ENCODE measurements at places on chromosomes 4 and X.

DNA sequence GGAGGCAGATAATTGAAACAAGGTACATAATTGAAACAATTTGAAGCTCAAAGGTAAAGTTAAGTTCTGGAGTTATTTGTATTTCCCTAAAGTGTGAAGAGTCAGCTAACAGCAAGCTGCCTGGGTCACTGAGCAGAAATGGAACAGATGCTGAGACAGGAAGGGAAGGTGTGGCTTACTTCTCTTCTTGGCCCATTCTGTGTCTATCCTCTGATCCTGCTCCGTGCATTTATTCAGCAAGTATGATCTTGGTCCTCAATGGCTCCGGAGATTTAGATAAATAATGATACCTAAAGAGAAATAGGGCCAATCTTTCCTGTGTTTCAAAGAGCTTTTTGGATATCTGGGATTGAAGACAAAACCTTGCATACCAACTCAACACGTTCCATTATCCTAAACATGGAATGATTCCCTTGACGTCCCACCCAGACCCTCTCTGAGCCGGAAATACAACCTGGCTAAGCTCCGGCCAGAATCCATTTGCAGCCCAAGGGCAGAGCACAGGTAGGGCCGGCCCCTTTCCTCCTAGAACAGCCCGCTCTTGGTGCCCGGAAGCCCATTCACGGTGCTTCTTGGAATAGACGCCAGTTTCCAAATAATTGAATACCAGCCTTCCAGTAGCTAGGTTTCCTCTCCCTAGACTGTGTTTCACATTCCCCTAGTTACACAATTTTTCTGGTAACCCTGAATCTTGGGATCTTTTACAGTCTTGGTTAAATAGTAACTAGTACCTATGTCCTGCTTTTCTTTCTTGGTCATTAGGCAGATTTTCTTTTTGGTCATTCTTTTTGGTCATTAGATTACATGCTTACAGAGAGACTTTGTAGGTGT is 211.0 kb downstream of the NWD2 start:
- peak overlapping the region; percentile 73 for H3K27ac ChIP-seq
- no peaks in the 10 kb centered on the region for H3K4me1 ChIP-seq
- peak overlapping the region; percentile 57 for H3K4me3 ChIP-seq

GRCh38 chr4:119321921-119322687 is at the start of gene FABP2:
FABP2 (minus strand) TSS chr4:119322138; CDS start chr4:119322102, 36 bp downstream.
- H3K4me1 ChIP-seq, result no peaks in the 10 kb centered on the region
- peak within 1 kb of the TSS; percentile 31 for H3K4me3 ChIP-seq
- no peaks in the 10 kb centered on the region for H3K27me3 ChIP-seq
- DNase-seq, result no peak
- H3K36me3 ChIP-seq, result no peaks in the 10 kb centered on the region

GRCh38 chrX:78104447-78105176 is 564 bp downstream of the PGK1 start:
- no peaks in the 10 kb centered on the region for H3K36me3 ChIP-seq
- no peaks in the 10 kb centered on the region for H3K4me1 ChIP-seq
- peak overlapping the region; percentile 98 for H3K27ac ChIP-seq

GRCh38 chr4:140947506-140947905 is 185.8 kb downstream of the RNF150 start:
- H3K36me3 ChIP-seq, result no peaks in the 10 kb centered on the region
- H3K4me1 ChIP-seq, result no peaks in the 10 kb centered on the region
- DNase-seq, result no peak

DNA sequence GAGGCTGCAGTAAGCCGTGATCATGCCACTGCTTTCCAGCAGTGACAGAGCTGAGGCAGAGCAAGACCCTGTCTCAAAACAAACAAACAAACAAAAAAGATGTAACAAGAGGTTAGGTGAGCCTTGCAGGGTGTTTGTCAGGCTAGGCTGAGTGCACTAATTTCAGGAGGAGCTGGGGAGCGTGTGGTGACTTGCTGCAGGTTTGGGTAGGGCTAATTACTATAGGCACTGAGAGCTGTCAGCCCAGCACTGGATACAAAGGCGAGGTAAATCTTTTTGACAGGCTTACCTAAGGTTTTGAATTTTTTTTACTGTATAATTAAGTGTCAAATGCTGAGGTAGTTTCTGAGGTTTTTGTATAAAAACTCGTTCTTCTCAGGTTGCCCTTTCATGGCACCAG is 29.8 kb upstream of the SH3D19 start:
- no peak overlapping the region for H3K4me3 ChIP-seq
- peaks cover 3% of the 10 kb centered on the region for H3K4me1 ChIP-seq
- H3K27me3 ChIP-seq, result no peaks in the 10 kb centered on the region
- DNase-seq, result no peak

- DNase-seq, result no peak
- H3K36me3 ChIP-seq, result no peaks in the 10 kb centered on the region
- H3K27me3 ChIP-seq, result no peaks in the 10 kb centered on the region
- H3K27ac ChIP-seq, result no peak overlapping the region
- no peaks in the 10 kb centered on the region for H3K4me1 ChIP-seq
Observed at GRCh38 chr4:7854697-7855370, 84.8 kb downstream of the AFAP1 start.

DNA sequence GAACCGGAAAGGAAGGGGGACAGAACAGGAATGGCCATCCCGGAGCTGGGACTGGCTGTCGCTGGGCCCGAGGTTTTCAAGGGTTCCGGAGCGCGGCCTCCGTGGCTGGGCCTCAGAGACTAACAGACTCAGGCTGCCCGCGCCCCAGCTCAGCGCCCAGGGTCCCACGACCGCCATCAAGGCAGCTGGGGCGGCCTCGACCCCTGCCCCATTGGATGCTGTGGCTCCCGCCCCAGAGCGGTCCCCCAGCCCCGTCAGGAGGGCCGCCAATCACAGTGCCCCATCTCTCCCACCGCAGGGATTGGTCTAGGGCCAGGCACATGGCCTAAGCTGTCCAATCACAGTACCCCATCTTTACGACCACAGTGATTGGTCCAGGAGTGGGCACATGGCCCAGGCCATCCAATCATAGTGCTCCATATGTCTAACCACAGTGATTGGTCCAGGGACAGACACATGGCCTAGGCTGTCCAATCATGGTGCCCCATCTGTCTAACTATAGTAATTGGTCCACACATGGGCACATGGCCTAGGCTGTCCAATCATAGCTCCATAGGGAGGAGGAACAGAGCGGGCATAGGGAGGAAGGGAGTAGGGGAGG is 105.3 kb upstream of the NKX1-1 start:
- H3K4me1 ChIP-seq, result no peaks in the 10 kb centered on the region
- H3K36me3 ChIP-seq, result no peaks in the 10 kb centered on the region
- no peaks in the 10 kb centered on the region for H3K27me3 ChIP-seq
- no peak overlapping the region for H3K27ac ChIP-seq
- H3K4me3 ChIP-seq, result no peak overlapping the region

DNA sequence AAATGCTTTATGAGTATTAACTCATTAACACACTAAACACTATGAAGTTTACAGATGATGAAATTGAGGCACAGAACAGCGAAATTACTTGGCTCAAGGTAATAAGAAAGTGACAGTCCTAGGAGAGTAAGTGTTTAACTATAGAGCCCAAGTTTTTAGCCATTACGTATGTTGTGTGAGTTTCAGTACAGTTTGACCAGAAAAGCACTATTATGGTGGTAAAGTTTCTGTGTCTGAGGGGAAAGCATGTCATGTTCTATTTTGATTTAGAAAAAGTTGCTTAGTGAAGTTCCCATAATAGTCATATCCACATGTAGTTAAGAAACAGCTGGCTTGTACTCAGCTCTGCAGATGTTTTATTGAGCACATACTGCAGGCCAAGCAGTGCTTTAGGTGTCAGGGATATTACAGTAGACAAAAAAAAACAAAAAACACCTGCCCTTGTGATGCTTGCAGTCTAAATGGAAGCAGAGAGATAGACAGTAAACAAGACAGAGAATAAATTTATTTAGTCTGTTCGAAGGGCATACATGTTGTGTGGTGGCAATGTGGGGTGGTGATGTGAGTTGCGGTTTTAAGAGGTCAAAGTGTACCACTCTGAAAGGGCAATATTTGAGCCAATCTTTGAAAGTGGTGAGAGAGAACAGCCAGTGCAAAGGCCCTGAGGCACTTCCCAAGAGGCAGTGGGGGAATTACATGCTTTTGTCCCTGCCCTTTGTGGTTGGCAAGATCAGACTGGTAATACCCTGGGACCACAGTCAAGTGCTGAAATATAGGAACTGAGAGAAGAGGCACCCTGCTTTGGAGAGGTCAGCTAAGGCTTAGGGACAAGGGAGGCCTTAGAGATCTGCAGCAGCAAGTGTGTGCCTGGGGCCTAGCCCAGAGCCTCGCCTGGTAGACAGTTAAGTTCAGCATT is 6.2 kb downstream of the TMEM131L start:
- DNase-seq, result no peak
- no peaks in the 10 kb centered on the region for H3K36me3 ChIP-seq
- no peak overlapping the region for H3K4me3 ChIP-seq
- H3K27ac ChIP-seq, result no peak overlapping the region

DNA sequence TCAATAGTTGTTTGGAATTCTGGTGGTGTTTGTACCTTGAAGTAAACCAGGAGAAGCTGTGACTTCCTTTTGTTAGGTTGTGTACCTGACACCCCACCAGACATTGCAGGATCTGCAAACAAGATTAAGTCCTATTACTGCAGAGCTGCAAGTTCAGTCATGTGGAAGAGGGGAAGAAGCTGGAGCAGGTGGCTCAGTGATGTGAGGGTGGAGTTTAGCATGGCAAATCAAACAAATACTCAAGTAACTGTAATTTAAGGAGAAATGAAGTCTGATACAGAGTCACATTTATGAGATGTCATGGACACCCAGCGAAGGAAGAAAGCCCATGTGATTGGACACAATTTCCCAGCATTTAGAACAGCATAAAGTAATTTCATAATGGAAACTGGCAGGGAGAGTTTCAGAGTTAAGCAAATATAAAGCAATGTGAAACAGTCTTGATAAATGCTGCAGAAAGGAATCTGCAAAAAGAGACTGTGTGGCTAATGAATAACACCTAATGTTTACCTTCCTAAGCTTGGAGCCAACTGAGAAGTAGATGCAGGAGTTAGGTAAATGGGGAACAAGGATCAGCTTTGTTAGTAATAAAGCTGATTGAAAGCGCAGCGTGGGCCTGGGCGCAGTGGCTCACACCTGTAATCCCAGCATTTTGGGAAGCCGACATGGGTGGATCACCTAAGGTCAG is 249.1 kb downstream of the GBA3 start:
- H3K27me3 ChIP-seq, result no peaks in the 10 kb centered on the region
- no peak overlapping the region for H3K4me3 ChIP-seq
- H3K4me1 ChIP-seq, result no peaks in the 10 kb centered on the region
- DNase-seq, result no peak

- no peak overlapping the region for H3K27ac ChIP-seq
- no peaks in the 10 kb centered on the region for H3K36me3 ChIP-seq
- H3K4me3 ChIP-seq, result no peak overlapping the region
- no peaks in the 10 kb centered on the region for H3K4me1 ChIP-seq
- peaks cover 6% of the 10 kb centered on the region for H3K27me3 ChIP-seq
- DNase-seq, result no peak
Observed at GRCh38 chrX:115940348-115940747, 230.2 kb upstream of the AGTR2 start.

GRCh38 chrX:51956441-51956840 is 63.0 kb downstream of the MAGED1 start:
- H3K4me3 ChIP-seq, result no peak overlapping the region
- no peaks in the 10 kb centered on the region for H3K27me3 ChIP-seq
- H3K4me1 ChIP-seq, result no peaks in the 10 kb centered on the region
- H3K36me3 ChIP-seq, result no peaks in the 10 kb centered on the region

- no peaks in the 10 kb centered on the region for H3K27me3 ChIP-seq
- no peak overlapping the region for H3K27ac ChIP-seq
- H3K4me3 ChIP-seq, result no peak overlapping the region
- no peak for DNase-seq
Observed at GRCh38 chrX:14738643-14739042, 134.2 kb downstream of the FANCB start.

DNA sequence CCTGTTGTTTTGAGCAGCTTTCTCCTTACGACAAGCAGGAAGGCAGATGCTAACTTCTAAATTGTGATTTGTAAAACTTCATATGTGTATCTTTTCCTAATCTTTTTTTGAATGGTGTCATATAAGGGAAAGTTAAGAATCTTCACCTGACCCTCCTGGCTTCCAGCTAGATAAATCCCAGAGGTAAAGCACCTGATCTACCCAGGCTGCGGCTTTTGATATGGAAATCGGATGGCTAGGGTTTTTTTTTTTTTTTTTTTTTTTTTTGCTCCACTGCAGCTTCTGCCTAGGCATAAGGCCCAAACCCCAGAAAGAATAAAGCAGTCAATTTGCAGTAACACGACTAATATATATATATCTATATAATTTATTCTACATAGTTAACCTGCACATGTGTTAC is 10.0 kb downstream of the MAB21L2 start:
- H3K36me3 ChIP-seq, result no peaks in the 10 kb centered on the region
- H3K4me3 ChIP-seq, result no peak overlapping the region
- no peaks in the 10 kb centered on the region for H3K27me3 ChIP-seq
- H3K27ac ChIP-seq, result peak overlapping the region; percentile 14
- no peaks in the 10 kb centered on the region for H3K4me1 ChIP-seq

DNA sequence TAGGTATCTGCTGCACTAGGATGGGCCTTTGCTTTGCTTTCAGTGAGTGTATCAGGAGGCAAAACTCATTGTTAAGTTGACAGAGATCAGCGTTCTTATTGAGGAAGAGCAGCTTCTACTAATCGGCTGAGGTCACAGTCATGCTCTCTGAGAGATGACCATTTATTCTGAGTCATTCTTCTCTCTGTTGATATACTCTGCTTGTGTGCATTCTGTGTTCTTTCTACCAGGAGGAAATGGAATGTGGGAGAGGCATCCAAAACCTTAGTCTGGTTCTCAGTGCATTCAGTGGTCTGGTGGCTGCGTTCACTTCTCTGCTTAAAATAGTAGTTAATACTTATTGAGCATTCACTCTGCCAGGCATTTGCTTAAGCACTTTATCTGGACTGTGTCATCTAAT is 66.2 kb downstream of the RRAGB start:
- H3K27ac ChIP-seq, result no peak overlapping the region
- H3K27me3 ChIP-seq, result no peaks in the 10 kb centered on the region
- H3K36me3 ChIP-seq, result no peaks in the 10 kb centered on the region
- H3K4me3 ChIP-seq, result no peak overlapping the region
- no peaks in the 10 kb centered on the region for H3K4me1 ChIP-seq
- DNase-seq, result no peak

- H3K27me3 ChIP-seq, result no peaks in the 10 kb centered on the region
- DNase-seq, result no peak
- no peaks in the 10 kb centered on the region for H3K36me3 ChIP-seq
- H3K27ac ChIP-seq, result no peak overlapping the region
- H3K4me1 ChIP-seq, result no peaks in the 10 kb centered on the region
Observed at GRCh38 chr4:98664959-98665358, 6.5 kb upstream of the TSPAN5 start.

DNA sequence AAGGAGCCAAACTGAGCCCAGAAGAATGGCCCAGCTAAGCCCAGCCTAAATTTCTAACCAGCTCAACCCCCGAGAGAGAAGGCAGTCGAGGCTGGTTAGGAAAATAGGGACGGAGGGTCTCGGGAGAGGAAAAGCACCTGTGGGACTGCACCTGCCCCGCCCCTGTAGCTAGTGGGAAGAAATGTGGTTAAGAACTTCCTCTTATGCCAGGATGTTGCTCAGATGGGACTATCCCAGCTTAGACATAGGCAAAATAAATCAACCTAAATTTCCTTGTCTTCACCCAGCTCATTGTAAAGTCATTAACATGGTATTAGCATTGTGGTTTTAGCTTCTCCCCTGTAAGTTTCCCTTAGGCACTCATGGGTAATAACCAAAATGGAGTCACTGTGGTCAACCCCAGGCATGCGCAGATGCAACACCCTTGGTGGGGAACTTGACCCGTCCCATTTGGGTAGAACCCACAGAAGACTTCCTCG is 86.8 kb downstream of the ZNF718 start:
- H3K27me3 ChIP-seq, result no peaks in the 10 kb centered on the region
- DNase-seq, result no peak
- H3K36me3 ChIP-seq, result no peaks in the 10 kb centered on the region
- H3K4me1 ChIP-seq, result no peaks in the 10 kb centered on the region

GRCh38 chr4:7675136-7675535 is 240.4 kb upstream of the PSAPL1 start:
- H3K27me3 ChIP-seq, result no peaks in the 10 kb centered on the region
- no peak overlapping the region for H3K4me3 ChIP-seq
- no peak overlapping the region for H3K27ac ChIP-seq
